ENCODE measurements at places on chromosomes 5 and 9. TPM values are rescaled to one million over a fixed set of nuclear protein-coding genes. Genes with fewer than 3 reads are reported as not detected.

GRCh38 chr5:11483630-11484029 is 420.6 kb downstream of the CTNND2 start:
- DNase-seq: no peak

- no peak for DNase-seq
These were observed 682.3 kb upstream of the ST8SIA4 start for GRCh38 chr5:101585366-101585765.

- DNase-seq: peak; percentile 52
These were observed 33.8 kb upstream of the ACO1 start for GRCh38 chr9:32350682-32351081.

DNA sequence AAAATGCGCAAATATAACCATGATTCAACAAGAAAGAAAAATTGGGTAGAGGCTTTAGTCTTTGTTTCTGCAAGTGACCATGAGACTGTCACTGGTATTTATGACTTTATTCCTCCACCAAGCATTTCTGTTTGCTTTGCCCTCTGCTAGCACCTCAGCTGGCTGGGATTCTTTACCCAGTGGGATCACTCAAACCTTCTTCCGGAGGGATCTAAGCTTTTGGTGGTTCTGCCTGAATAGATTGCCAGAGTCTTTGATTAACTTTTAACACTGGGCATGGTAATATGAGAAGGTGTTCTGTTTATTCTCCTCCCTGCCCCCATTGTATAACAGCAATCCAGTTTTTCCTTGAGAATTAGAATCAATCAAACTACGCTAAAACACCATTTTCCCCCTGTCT is 59.1 kb upstream of the FBN2 start:
- DNase-seq: no peak

DNA sequence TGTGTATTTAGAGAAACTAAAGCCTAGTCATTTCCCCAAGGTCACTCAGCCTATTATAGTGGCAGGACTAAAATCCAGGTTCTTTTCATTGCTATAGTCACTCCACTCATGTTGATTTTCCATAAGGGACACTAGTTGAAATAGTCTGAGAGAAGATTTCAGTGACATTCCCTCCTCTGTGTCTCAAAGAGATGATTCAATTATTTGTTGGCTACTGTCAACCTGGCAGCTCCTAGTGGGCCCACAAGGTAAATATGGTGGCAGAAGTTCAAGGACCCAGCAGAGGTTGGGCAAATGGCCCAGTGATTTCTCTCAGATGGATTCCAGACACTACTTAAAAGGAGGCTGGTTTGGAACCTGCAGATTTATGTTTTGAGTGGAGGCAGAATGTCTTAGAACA is 48.1 kb downstream of the G3BP1 start:
- no peak for DNase-seq

GRCh38 chr5:144368556-144368955 is 197.9 kb downstream of the KCTD16 start:
- peak; percentile 45 for DNase-seq

- DNase-seq: peak; percentile 29
These were observed 34.5 kb upstream of the MED27 start for GRCh38 chr9:132114102-132114707.

DNA sequence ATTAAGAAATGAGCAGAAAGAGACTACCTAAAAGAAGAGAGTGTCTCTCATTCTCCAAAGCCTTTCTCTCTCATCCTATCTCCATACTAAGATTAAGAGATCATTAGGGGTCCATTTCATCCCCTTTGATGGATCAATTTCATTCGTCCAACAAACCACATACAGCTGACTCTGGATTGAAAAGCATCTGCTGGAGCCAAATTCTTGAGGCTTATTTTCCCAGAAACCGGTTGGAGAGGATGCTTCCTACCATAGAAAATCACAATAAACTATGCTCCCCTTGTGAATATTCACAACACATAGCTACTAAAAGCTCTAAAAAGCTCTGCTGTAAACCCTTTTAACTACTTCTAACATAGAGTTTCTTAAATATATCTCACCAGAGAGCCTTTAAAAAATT is 755.0 kb upstream of the ZNF608 start:
- no peak for DNase-seq

GRCh38 chr5:103894882-103895281 is 332.3 kb upstream of the NUDT12 start:
- DNase-seq: no peak

DNA sequence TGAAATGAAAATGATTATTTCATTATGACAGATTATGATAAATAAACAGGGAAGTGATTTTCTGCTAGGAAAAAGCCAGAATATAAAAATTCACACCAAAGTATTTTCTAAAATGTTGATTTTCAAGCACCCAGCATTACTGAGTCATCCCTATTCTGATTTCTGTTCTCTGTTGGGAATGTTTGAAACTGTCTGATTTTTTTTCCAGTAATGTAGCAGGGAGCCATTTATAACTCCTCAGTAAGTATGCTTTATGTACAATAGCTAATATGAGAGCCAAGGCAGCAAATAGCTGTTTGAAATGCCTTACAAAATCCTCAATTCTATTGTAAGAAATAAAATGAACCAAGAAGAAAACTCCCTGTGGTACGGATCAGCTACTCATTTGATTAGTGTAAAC is 471.7 kb upstream of the TYRP1 start:
- no peak for DNase-seq

GRCh38 chr9:128382261-128382660 is 11.1 kb downstream of the URM1 start:
- DNase-seq: no peak

- no peak for DNase-seq
These were observed 67.5 kb upstream of the IRX2 start for GRCh38 chr5:2818936-2819335.

- DNase-seq: no peak
These were observed 58.6 kb downstream of the SLIT3 start for GRCh38 chr5:169242175-169242848.

- no peak for DNase-seq
These were observed 33.5 kb downstream of the NAIF1 start for GRCh38 chr9:128033609-128034008.

TMEM215 gene
- total RNA-seq: not detected

ADRA1B gene
- under 0.01 TPM for total RNA-seq

GADD45G gene
- 1.0 TPM for total RNA-seq

CDKN2B-AS1 gene
- total RNA-seq: 0.53 TPM

KCNMB1 gene
- total RNA-seq: not detected

FRRS1L gene
- not detected for total RNA-seq
